T-helper 17 cell (primary cell): ENCODE measurements at places on chromosomes 1 and 21. TPM values are rescaled to one million over a fixed set of nuclear protein-coding genes. Genes with fewer than 3 reads are reported as not detected.

- DNase-seq = no peak
Observed at GRCh38 chr1:196056966-196057365, 551.3 kb downstream of the KCNT2 start.

DNA sequence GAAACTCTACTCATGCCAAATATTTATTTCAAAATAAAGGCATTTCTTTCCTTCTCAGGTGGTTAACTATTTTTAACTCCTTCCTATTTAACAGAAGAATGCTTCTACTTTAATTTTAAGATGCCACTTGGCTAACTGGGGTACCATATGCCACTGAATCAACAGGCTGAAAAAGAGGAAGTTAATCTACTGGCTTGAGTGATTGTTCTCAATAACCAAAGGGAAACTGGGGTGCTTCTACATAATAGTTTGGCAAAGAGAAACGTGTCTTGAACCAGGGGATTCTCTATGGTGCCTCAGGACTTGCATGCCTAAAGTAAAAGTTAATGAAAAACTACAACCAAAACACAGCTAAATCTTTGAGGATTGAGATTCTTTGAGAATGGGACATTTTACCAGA, 142.6 kb downstream of the DENND1B start:
- DNase-seq = no peak

Gene FBXO44
- 36.2 TPM for total RNA-seq

DNA sequence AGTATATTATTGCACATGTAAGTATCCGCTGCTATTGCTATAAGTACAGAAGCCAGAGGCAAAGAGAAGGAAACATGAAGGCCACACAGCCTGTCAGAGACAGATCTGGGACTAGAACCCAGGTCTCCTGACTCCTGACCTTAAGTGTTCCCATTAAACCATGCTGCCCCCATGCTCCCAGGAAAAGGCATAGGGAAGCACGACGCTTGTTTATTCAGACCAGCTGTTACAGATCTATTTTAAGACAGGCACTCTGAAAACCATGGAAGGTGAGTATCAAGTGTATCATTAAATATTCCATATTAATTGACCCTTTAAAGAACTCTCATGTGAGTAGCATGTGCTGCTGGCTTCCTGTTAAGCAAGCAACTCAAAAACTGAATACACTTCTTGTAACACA, 11.4 kb downstream of the VAV3 start:
- no peak for DNase-seq

GRCh38 chr1:114457675-114458236, 53.2 kb downstream of the TRIM33 start:
- DNase-seq = no peak

GRCh38 chr1:55861676-55862340, 646.6 kb upstream of the USP24 start:
- DNase-seq = no peak

Gene CFAP74
- not detected for total RNA-seq

Gene RIPPLY3
- total RNA-seq = not detected

Gene FTCD
- 1.1 TPM for total RNA-seq

- DNase-seq = no peak
Observed at GRCh38 chr1:235925016-235925415, 58.3 kb upstream of the LYST start.

GRCh38 chr21:36791695-36792470, 93.0 kb downstream of the SIM2 start:
- DNase-seq = no peak
